ENCODE measurements at places on chromosomes 12 and 14.

DNA sequence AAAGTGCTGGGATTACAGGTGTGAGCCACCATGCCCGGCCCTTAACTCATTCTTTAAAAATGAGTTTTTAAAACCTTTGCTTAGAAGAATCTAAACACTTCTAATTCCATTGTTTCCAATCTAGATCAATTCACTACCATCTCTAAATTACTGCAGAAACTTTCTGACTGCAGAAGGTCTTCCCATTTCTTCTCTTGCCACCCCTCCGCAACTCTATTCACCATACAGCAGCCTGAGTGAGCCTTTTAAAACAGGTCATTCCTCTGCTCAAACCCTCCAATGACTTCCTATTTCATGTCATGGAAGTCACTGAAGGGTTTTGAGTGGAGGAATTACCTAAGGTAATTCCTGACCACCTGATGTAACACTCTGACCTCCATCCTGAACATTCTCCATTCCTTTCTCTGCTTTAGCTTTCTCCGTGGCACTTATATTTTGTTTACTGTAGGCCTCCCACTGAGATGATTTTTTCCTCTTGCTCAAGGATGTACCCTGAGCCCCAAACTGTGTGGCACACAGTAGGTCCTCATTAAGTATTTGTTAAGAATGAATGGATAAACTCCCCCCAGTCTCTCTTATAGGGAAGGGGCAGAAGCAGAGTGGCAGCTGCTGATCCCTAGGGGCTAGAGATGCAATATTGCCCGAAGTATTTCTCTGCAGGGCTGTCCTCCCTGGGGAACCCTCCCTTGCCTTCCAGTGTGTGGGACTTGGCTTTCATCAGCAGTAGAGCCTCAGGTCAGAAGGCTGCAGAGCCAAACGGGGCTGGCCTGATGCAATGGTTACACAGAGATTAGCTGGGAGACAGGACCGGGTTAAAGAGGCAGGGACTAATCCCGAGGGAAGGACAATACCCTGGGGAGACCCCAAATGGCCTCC lies 1.2 kb downstream of the DDIT3 start:
- no peak for DNase-seq

- no peak for DNase-seq
Observed at GRCh38 chr14:80942191-80942600, 658 bp upstream of the CEP128 start.

DNA sequence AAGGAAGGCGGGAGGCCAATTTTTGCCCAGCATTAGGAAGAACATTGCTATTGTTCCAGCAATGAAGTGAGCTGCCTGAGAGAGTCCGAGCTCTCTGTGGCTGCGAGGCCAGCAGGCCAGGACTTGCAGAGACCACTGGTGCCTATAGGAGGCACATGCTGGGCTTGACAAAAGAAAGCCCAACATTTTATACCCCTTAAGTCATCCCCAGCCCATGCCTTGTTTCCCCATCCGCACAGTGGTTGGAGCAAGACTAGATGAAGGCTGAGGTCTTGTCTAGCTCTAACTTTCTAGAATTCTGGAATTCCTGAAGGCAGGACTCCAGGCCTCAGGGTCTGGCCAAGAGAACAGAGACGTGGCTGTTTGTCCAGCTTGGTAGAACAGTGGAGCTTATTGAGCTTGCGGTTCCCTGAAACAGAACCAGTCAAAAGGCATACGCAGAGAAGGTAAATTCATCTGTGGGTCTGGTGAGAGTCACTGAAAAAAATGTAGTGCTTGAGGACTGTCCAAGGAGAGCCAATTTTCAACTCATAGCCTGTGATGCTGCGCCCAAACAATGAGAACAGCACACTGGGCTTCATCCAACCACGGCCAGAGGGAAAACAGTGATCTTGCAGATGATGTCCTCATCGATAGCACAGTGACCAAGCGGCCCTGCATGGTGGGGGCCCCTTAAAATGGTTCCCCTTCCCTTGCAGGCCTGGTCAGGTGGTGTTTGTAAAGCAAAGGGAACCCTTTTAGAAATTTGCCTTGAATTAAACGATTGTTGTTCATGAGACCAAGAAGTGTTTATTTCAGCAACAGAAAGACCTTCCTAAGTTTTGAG lies 27.1 kb upstream of the COL2A1 start:
- DNase-seq = no peak

GRCh38 chr14:31360919-31361662 lies 59.3 kb downstream of the HEATR5A start:
- DNase-seq = no peak

DNA sequence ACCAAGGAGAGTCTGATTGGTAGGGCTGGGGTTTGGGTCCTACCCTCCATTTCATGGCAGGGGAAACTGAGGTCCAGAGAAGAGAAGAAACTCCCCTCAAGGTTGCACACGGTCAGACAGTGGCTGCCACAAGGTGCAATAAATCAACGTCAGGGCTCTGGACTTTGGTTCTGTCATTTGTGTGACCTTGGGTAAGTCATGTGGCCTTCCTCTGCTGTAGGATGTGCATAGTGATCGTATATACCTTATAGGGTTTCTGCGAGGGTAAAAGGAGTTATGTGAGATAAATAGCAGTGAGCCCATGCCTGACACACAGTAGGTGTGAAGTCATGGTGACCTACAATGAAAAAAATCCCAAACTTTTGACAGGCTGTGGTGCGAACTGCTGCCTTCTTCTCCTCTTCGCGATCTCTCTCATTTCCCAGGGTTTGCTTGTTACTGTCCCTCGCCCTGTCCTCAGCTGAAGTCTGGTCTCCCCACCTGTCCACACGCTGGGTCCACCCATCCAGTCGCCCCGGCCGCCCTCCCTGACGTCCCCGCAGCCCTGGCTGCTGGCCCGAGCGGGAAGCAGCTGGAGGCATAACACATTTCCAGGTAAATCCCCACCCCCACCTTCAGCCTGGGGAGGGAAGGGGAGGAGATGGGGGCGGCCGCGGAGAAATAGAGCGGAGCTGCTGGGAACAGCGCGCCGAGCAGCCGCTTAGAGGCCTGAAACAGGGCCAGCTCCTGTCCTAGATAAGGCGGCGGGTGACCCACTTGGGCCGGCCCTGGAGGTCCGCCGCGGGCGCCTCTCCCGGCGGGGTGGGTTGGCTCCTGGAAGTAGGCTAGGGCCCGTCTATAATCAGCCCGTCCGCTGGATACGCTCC lies 1.8 kb upstream of the FAM222A start:
- DNase-seq = no peak

DNA sequence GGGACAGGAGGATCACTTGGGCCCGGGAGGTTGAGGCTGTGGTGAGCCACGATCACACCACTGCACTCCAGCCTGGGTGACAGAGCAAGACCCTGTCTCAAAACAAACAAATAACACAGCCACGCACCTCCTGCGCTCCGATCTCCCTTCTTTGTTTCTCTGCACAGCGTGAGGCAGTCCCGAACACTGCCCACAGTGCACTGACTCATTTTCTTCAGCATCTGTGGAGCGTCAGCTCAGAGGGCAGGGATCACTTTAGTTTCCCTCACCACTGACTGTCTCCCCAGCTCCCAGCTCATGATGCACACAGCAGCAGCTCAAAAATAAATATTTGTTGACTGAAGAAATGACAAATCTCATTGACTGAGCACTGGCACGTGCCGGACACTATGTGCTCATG lies 883 bp upstream of the MYL2 start:
- DNase-seq = no peak

- DNase-seq = no peak
Observed at GRCh38 chr12:3671330-3672112, 81.4 kb downstream of the CRACR2A start.

DNA sequence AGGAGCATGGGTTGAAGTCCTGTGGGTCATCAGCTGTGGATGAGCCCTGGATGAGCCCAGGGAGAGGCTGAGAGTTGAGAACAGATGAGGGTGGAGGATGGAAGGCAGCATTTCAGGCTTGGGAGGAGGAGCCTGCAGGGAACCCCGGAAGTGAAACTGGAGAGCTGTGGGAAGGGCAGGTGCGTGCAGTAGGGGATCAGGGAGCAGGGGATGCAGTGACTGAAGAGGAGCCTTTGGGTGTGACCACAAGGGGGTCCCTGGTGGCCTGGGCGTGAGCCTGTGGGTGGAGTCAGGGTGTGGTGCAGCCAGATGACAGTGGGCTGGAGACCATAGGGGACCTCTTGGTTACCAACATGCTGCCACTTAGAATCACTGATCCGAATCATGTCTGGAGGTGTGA lies 115.5 kb downstream of the PAPOLA start:
- no peak for DNase-seq

GRCh38 chr12:53694756-53695151 lies 18.9 kb upstream of the ATP5MC2 start:
- DNase-seq = no peak

GRCh38 chr14:104802394-104803184 lies 1.7 kb downstream of the ZBTB42 start:
- no peak for DNase-seq

DNA sequence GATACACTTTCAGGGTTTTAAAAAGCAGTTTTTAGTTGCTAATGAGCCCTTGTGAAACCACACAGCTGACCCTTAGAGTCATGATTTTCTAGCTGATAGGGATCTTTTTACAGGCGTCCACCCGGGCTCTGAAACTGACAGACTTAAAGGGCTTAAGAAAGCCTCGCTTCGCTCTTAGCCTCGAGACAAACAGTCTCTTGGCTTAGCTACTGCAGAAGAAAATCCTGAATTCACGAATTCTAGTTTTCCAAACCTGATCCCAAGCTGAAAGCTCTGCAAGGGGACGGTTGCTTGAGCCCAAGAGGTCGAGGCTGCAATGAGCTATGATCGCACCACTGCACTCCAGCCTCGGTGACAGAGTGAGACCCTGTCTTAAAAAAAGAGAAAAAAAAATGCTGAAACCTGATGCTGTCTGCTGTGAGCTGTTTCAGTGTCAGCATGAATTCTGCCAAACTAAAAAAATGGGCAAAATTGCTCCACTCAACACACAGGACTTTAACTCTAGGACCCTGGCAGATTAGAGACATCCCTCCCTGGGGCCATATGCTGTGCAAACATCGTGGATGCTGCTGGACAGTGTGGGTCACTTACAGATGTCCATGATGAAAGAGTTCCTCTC lies 3.1 kb upstream of the HPD start:
- no peak for DNase-seq

DNA sequence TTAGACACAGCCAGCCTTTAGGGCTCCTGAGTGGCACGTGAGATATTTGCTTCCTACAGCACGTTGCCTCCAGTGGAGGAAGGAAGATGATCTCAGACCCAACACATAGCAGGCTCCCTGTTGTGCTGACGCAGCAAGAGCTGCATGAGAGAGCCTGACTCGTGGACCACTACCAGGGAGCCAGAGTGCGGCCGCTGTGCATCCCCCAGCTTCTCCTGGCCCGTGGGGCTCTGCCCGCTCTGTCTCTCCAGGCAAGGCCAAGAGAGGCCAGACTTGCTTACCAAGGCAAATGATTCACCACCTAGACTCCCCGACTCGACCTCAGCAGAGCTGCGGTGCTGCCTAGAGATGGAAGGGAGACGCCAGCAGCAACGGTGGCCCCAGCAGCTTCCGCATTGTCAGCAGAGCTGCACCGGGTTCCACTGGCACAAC lies 37.5 kb downstream of the MAP3K9 start:
- DNase-seq = no peak

DNA sequence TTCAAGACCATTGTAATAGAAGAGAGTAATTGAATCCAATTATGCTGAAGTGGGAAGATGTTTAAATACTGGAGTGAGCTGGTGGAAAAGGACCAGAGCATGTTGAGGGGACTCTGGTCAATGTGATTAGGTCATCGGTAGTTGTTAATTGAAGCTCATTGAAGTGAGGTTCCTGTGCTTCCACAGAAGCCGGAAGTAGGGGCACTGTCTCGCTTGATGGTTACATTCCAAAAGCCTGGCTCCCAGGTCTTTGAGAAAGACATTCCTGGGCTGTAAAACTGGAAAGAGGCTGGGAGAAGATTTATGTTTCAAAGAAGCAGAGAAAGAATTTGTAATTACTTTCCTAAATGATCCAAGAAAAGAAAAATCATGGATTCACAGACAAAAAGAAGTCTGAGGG lies 12.3 kb upstream of the CLECL1 start:
- DNase-seq = no peak

DNA sequence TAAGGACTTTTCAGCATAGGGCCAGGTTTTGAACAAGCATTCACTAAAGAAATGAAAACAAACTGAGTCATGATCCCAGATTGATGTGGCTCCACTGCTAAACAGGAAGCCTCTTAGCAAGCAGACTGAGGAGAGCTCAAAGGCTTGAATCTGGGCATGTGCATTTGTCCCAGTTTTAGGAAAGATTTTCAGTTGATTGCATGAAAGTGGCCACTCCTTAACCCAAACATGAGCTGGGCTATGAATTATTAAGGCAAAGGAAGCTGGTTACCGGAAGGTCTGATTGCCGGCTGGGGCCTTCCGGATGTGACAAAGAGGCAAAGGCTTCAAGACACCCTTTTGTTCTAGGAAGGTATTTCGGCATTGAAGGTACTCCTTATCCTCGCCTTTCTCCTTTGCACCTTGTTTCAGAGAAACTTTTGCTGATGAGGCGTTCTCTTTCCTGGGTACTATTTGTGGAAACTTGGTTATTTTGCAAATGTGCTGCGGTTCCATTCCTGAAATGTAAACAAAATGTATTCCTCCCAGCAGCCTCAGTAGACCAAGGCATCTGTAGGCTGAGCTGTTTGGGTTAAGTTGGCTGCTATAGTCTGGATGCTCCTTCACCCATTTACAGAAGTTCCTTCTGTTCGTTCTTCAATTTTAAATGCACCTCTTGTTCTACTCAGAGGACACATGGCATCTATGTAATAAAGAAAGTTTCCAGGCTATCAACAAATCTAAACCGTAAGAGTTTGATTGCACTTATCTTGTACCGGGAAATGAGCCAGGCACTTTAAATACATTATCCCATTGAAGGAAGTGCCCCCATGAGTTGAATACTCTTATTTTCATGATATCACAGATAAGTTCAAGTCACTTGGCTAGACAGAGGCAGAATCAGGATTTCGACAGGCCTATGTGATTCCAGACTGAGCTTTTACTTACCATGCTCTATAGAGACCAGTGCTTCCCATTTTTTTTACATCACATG lies 115.6 kb upstream of the METAP2 start:
- DNase-seq = no peak

GRCh38 chr12:3827301-3828000 lies 45.7 kb downstream of the PARP11 start:
- no peak for DNase-seq

DNA sequence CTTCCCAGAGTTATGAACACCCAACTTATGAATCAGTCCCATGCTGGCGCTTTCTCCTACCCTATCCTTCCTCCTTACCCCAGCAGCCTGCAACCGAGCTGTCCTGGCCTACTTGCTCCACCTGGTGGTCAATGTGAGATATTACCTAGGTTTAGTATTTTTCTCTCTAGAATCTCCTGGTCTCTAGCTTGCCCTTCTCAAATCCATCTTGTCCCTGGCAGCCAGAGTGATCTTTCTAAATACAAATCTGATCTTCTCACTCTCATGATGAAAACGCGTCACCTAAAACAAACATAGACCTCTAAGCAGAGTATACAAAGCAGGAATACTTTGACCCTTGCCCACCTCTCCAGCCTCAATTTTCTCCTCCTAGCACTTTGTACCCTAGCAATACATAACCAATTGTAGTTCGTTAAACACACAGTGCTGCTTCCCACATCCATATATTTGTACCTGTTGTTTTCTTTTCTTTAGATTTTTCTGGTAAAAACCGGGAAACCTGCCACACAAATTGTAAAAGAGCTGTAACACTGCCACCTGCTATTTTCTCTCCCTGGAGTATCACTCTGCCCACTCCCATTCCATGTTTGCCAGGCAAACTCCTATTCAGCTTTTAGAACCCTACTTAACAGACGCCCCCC lies 20.0 kb upstream of the TCP11L2 start:
- DNase-seq = no peak

Measured in stimulated activated CD8-positive, alpha-beta memory T cell treated with anti-CD3 and anti-CD28 coated beads, Interleukin-7, amount 100 ng/mL, for 1 hour (primary cell).